ENCODE measurements at places on chromosomes 2 and 18. TPM values are rescaled to one million over a fixed set of nuclear protein-coding genes. Genes with fewer than 3 reads are reported as not detected.
A peak's percentile ranks its signal among the peaks of the same experiment; 100 is the strongest.

DNA sequence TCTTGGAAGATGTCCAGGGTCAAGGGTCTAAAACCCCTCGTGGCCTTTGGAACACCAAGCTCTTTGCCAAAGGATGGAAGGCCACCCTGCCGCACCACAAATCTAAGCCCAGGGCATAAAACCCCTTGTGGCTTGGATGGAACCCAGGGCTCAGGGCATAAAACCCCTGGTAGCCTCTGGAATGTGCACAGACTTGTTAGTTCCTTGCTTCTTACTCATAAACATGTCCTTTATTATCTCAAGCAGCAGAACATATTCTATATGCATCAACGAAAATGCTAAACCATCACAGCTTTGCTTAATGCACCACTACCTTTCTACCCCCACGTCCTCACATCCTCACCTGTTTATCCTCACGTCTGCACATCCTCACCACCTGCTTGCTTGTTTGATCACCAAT is 998.0 kb downstream of the DSC3 start:
- no peaks in the 10 kb centered on the region for H3K4me1 ChIP-seq
- no peaks in the 10 kb centered on the region for H3K36me3 ChIP-seq
- H3K4me3 ChIP-seq: no peak overlapping the region
- H3K27me3 ChIP-seq: no peaks in the 10 kb centered on the region
- H3K27ac ChIP-seq: no peak overlapping the region

DNA sequence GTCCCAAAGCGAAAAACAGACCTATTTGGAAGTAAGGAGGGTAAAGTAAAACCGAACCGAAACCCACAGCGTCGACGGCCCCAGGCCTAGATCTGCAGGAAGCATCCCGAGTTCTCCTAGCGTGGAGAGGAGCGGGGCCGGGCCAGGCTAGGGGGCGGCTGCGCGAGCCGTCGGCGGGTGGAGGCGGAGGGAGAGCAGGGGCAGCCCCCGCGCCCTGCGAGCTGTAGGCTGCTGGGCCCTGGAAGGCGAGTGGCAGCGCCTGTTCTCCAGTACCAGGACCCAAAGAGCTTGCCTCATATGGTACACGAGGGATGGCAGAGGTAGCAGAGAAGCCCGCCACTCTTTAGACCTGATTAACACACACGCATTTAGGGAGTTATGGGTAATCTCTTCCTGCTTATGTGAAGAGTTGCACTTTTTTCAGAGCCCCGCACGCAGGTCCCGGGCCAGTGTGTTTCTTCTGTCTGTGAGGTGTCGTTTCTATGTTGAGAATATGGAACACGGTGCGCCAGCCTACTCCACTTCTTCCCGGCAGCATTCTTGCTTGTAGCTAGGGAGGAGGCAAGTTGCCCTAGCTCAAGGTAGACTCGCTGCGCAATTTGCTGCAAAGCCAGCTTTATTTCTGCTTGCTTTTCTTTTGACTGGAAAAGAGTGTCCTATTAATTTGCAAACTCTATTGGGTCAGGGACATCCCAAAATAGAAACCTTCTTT is 71.1 kb downstream of the ARHGEF33 start:
- peaks cover 52% of the 10 kb centered on the region for H3K27me3 ChIP-seq
- peaks cover 1% of the 10 kb centered on the region for H3K36me3 ChIP-seq
- no peak overlapping the region for H3K27ac ChIP-seq
- peak overlapping the region; percentile 46 for H3K4me3 ChIP-seq
- DNase-seq: no peak

- no peak overlapping the region for H3K27ac ChIP-seq
- DNase-seq: no peak
- H3K4me3 ChIP-seq: no peak overlapping the region
- no peaks in the 10 kb centered on the region for H3K36me3 ChIP-seq
- H3K27me3 ChIP-seq: no peaks in the 10 kb centered on the region
Measured at GRCh38 chr2:232365621-232366321, 12.8 kb upstream of the ALPP start.

DNA sequence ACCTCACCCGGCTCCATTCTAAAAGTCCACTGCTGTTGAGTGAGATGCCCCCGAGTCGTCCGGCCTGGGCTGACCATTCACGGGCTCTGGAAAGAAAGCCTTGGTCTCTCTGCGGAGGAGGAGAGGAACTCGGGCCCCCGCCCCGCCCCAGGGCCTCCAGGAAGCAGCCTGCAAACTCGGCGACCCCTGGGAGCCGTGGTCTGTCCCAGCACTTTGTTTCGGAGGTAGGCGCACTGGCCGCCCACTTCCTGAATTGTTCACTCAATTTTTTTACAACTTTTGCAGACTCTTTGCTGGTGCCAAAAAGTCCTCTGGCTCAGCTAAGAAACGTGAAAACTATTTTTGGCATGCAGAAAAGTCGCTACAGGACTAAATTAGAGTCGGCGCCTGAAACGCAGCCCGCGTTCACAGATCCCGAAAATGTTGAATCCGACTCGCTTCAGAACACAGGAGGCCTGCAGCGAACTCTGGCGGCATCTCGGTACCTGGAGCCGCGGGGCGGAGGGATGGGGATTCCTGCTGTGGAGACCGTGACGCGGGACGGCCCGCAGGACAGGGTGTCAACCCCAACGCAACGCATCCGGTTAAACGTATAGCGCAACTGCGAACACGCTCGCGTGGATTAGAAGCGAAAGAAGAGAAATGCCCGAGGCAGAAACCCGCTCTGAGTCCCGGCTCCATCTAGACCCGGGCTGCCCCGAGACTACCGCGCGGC is 1.5 kb downstream of the PXDN start:
- peaks cover 19% of the 10 kb centered on the region for H3K27me3 ChIP-seq
- no peaks in the 10 kb centered on the region for H3K36me3 ChIP-seq

DNA sequence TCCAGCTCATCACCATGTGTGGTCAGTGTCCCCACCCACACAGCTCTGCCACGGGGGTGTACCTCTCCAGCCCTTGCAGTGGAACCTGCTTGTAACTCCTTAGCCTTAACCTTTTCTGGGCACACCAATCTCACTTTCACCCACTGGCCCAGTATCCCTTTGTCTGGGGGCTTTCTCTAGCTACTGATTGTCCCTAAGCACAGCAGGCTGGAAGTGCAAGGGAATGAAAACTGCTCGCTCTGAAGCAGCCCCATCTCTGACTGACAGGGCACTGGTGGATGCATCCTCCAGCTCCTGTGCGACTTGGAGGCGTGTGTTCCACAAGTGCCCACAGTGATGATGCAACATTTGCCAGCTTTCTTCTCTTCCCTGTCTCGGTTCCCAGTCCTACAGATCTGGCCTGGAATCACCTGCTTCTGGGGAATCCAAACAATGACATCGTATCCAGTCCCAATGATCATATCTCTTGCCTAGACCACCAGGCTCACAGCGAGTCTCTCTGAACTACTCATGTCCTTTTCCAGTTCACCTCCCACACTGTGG is 33.6 kb downstream of the SCTR start:
- DNase-seq: no peak
- no peaks in the 10 kb centered on the region for H3K27me3 ChIP-seq
- H3K4me1 ChIP-seq: no peaks in the 10 kb centered on the region
- H3K36me3 ChIP-seq: no peaks in the 10 kb centered on the region
- H3K4me3 ChIP-seq: no peak overlapping the region
- H3K27ac ChIP-seq: no peak overlapping the region

- no peak overlapping the region for H3K4me3 ChIP-seq
- H3K27me3 ChIP-seq: no peaks in the 10 kb centered on the region
- DNase-seq: no peak
- H3K4me1 ChIP-seq: peaks cover 37% of the 10 kb centered on the region
- H3K27ac ChIP-seq: no peak overlapping the region
Measured at GRCh38 chr18:12694032-12694431, 8.5 kb downstream of the CEP76 start.

DNA sequence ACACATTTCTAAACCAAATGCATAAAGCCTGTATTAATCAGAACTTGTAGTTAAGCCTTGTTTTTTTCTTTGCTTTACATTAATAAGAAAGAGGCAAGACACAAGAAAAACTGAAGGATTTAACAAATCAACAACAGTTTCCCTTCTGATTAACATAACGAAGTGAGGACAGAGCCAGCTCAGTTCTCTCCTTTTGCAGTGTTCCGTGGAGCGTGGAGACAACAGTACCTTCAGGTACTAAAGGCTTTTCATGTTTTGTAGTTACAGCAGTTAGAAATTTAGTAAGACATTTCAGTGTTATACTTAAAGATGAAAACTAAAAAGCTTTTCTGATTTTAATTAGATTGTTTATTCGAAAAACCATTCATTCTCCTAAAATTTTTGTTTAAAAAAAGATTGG is 115.2 kb downstream of the FMNL2 start:
- H3K4me1 ChIP-seq: peaks cover 13% of the 10 kb centered on the region
- no peak for DNase-seq
- no peaks in the 10 kb centered on the region for H3K27me3 ChIP-seq
- no peak overlapping the region for H3K4me3 ChIP-seq
- no peaks in the 10 kb centered on the region for H3K36me3 ChIP-seq
- no peak overlapping the region for H3K27ac ChIP-seq

DNA sequence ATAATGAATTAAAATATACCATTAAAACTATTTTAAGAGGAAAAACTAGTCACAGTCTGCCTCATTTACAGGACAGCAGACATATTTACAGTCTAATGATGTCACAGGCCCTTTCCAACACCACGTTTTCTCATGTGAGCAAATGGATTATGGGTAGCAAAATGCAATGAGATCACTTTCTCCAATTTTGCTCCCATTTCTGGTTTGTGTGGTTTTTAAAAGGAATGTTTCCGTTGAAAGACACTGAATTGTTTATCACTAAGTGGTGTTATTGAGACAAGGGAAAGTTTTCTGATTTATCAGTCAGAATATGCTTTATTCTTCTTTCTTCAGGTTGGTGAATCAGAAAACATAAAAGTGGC is 11.4 kb upstream of the NR4A2 start:
- H3K36me3 ChIP-seq: peaks cover 4% of the 10 kb centered on the region
- H3K27ac ChIP-seq: peak overlapping the region; percentile 85
- H3K4me3 ChIP-seq: peak overlapping the region; percentile 75
- no peak for DNase-seq
- H3K27me3 ChIP-seq: no peaks in the 10 kb centered on the region

DNA sequence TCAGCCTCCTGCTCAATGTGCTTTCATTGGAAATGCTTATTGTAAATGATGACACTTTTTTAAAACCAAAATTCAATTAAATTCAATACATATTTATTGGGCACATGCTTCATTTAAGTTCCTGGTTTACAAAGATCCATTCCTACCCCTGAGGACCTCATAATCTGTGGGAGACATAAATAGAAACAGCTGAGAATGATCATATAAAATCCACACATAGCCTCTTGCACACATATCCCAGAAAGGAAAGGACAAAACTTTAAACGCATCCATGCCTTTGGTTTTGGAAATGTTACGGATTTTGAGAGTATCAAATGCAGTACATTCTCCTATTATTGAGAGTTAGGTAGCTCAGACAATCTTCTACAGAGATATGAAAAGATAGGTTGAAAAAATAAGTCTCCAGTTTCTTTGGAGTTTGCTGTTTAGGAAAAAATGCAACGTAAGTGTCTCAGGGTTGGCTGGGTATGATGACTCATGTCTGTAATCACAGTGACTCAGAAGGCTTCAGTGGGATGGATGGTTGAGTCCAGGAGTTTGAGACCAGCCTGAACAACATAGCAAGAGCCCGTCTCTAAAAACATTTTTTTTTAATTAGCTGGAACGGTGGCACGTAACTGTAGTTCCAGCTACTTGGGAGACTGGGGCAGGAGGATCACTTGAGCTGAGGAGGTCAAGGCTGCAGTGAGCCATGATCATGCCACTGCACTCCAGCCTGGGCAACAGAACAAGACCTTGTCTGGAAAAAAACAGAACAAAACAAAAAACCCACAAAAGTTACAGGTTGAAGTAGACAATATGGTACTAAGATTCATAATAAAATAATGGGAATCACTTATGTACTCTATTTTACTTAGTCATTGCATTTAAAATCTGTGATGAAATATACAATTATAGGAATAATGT is 3.9 kb upstream of the PRELID3A start:
- no peaks in the 10 kb centered on the region for H3K36me3 ChIP-seq
- no peak overlapping the region for H3K4me3 ChIP-seq
- no peak overlapping the region for H3K27ac ChIP-seq
- peaks cover 28% of the 10 kb centered on the region for H3K4me1 ChIP-seq
- no peak for DNase-seq

- H3K4me1 ChIP-seq: peaks cover 27% of the 10 kb centered on the region
- no peak for DNase-seq
- no peak overlapping the region for H3K27ac ChIP-seq
- no peak overlapping the region for H3K4me3 ChIP-seq
- H3K36me3 ChIP-seq: peaks cover 1% of the 10 kb centered on the region
- peaks cover 72% of the 10 kb centered on the region for H3K27me3 ChIP-seq
Measured at GRCh38 chr2:109208071-109208950, 79.3 kb downstream of the SH3RF3 start.

DNA sequence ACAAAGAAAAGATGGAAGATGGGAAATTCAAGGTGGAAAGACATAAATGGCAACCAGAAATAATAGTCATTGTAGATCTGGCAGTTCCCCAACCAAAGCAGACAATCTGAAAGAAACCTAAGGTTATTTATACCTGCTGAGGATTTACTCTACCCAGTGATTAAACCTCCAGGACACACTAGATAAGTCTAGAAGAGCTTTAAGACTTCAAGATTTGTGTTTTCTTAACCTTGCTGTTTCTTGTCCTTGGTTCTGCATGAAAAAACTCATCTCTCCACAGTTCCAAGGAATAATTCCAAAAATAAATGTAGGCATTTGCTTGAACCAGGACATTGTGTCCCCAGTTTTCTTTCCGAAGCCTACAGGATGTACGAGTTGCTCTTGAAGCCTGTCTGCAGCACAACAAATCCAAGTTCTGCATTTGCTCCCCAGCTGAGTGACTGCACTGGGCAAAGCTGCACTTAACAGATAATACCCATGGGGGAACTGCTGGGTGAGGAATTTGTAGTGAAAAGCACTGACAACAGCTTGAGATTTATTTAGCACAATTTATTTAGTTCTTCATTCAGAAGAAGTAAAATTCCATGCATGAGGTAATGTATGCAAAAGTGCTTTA is 19.8 kb downstream of the DTNA start:
- no peak overlapping the region for H3K4me3 ChIP-seq
- no peaks in the 10 kb centered on the region for H3K27me3 ChIP-seq
- no peak for DNase-seq
- no peaks in the 10 kb centered on the region for H3K36me3 ChIP-seq

- no peaks in the 10 kb centered on the region for H3K4me1 ChIP-seq
- no peak overlapping the region for H3K4me3 ChIP-seq
- peaks cover 28% of the 10 kb centered on the region for H3K36me3 ChIP-seq
- DNase-seq: no peak
- H3K27ac ChIP-seq: no peak overlapping the region
- H3K27me3 ChIP-seq: no peaks in the 10 kb centered on the region
Measured at GRCh38 chr2:200416878-200417277, 93.0 kb downstream of the KCTD18 start.

The TGFA gene
- not detected for total RNA-seq

The MFF gene
- total RNA-seq: 74.9 TPM

The POTEI gene
- total RNA-seq: not detected

The SPP2 gene
- total RNA-seq: not detected

The HAAO gene
- total RNA-seq: 0.86 TPM

The TTN gene
- 1.7 TPM for total RNA-seq

The AGAP1 gene
- 2.0 TPM for total RNA-seq

The MAPRE3 gene
- 3.7 TPM for total RNA-seq

The TCF7L1 gene
- total RNA-seq: not detected
